ENCODE measurements at places on chromosomes 3 and 15.

DNA sequence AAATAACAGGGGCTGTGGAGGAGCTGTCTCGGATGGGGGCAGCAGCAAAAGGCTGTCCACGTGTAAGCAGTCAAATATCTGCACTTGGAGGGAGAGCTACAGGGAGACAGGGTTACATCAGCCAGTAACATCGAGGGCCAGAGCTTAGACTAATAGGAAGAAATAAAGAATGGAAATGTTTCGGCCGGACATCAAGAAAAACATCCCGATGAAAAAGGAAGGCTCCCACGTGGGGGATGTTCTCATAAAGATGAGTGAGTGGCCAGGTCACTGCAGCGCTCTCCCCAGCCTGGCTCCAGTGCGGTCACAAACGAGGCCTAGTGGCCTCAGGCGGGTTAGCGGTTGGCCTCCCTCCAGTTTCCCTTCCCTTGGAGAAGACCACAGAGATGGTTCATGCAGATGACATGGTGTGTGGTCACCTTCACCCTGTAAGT lies 56.1 kb upstream of the WNT5A start:
- DNase-seq: no peak

DNA sequence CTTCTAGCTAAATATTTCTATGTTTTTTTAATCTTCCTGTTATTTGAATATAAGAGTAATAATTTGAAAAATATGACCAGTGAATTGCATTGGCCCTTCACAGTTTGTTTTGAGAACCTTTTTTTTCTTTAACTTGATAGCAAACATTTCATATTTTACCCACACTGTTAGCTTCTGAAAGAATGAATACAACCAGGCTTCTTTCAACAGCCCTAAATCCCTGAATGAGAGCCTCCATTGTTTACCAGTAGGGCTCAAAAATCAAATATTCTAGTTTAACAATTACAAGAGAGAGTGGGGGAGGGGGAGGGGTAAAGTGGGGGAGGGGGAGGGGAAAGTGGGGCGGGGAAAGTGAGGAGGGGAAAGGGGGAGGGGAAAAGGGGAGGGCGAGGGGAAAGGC lies 14.5 kb upstream of the TOP2B start:
- no peak for DNase-seq

DNA sequence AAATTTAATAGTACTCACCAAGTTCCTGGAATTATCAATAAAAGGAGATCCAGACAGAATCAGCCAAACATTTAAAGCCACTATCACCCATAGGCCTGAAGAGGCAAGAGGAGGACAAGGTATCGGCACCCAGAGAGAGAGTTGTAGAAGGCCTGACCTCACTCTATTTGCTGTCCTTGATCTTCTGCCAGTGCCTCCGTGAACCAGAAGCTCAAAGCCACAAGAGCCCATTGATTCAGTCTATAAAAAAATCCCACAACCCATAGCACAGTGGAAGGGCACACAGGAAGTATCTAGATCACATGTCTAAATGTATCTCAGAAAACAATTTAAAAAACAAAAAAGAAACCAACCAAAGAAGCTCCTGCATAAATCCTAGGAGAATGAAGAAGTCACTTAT lies 68.6 kb upstream of the FAM174B start:
- no peak for DNase-seq

- no peak for DNase-seq
These were observed 804 bp upstream of the BRPF1 start for GRCh38 chr3:9730657-9731205.

- no peak for DNase-seq
These were observed 43.4 kb downstream of the TSC22D2 start for GRCh38 chr3:150451329-150452048.

GRCh38 chr15:66713843-66714508 lies 11.9 kb downstream of the SMAD6 start:
- DNase-seq: no peak

- DNase-seq: no peak
These were observed 750.6 kb downstream of the AGBL1 start for GRCh38 chr15:86830304-86830703.

GRCh38 chr3:47104259-47104658 lies 59.7 kb downstream of the SETD2 start:
- no peak for DNase-seq

DNA sequence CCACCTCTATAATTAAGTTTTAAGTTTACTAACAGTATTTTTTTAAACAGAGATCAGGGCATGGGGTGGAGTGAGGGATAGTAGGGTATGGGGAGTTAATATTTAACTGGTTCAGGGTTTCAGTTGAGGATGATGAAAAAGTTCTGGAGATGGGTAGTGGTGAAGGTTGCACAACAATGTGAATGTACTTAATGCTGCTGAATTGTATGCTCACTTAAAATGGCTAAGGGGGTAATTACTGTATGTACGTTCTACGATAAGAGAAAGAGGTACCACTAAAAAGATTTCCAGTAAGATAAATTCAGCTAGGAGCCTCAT lies 101.4 kb downstream of the TNIK start:
- no peak for DNase-seq

Measured in epithelial cell of proximal tubule (primary cell).